Chondrocyte (in vitro differentiated cells): ENCODE measurements at places on chromosomes 4 and X. TPM values are rescaled to one million over a fixed set of nuclear protein-coding genes. Genes with fewer than 3 reads are reported as not detected.

RNF150 gene
- 12.8 to 28.7 TPM (median 14.8 TPM) in 3 replicates for total RNA-seq

GRCh38 chr4:179607003-179607402 is 2164.8 kb upstream of the AGA start:
- no peak overlapping the region for H3K27ac ChIP-seq
- no peaks in the 10 kb centered on the region for H3K27me3 ChIP-seq
- H3K4me3 ChIP-seq: no peak overlapping the region
- H3K4me1 ChIP-seq: peaks cover 6% of the 10 kb centered on the region
- no peaks in the 10 kb centered on the region for H3K36me3 ChIP-seq

- H3K36me3 ChIP-seq: no peaks in the 10 kb centered on the region
- H3K27me3 ChIP-seq: peaks cover 4% of the 10 kb centered on the region
- no peaks in the 10 kb centered on the region for H3K4me1 ChIP-seq
- no peak for DNase-seq
- H3K4me3 ChIP-seq: no peak overlapping the region
These were observed 407.1 kb downstream of the HNRNPD start for GRCh38 chr4:81966676-81967075.

GRCh38 chrX:154540897-154541535 is 5.6 kb downstream of the G6PD start:
- peak overlapping the region; percentile 16 for H3K4me3 ChIP-seq
- H3K4me1 ChIP-seq: peaks cover 45% of the 10 kb centered on the region
- H3K27me3 ChIP-seq: no peaks in the 10 kb centered on the region
- peak overlapping the region; percentile 96 for H3K27ac ChIP-seq

ZNF157 gene
- 0.15 to 0.22 TPM in 2 of 3 replicates, not detected in the other for total RNA-seq

GRCh38 chr4:140426610-140427105 is 790 bp downstream of the CLGN start:
- peak overlapping the region; percentile 82 for H3K4me3 ChIP-seq
- H3K27ac ChIP-seq: no peak overlapping the region
- H3K36me3 ChIP-seq: no peaks in the 10 kb centered on the region
- DNase-seq: no peak
- H3K4me1 ChIP-seq: peaks cover 8% of the 10 kb centered on the region
- peaks cover 25% of the 10 kb centered on the region for H3K27me3 ChIP-seq

MAGEA9B gene
- total RNA-seq: not detected in 3 replicates

SHROOM2 gene
- total RNA-seq: 3.1 to 4.4 TPM (median 4.0 TPM) in 3 replicates

- H3K27ac ChIP-seq: no peak overlapping the region
- H3K36me3 ChIP-seq: peaks cover 4% of the 10 kb centered on the region
- no peak overlapping the region for H3K4me3 ChIP-seq
These were observed 246.3 kb upstream of the GATB start for GRCh38 chr4:152007111-152007510.

CITED1 gene
- total RNA-seq: 0.68 to 0.77 TPM (median 0.77 TPM) in 3 replicates

- peaks cover 40% of the 10 kb centered on the region for H3K4me1 ChIP-seq
- H3K36me3 ChIP-seq: no peaks in the 10 kb centered on the region
- no peaks in the 10 kb centered on the region for H3K27me3 ChIP-seq
These were observed 361.2 kb downstream of the PCDH7 start for GRCh38 chr4:31081366-31081765.

DNA sequence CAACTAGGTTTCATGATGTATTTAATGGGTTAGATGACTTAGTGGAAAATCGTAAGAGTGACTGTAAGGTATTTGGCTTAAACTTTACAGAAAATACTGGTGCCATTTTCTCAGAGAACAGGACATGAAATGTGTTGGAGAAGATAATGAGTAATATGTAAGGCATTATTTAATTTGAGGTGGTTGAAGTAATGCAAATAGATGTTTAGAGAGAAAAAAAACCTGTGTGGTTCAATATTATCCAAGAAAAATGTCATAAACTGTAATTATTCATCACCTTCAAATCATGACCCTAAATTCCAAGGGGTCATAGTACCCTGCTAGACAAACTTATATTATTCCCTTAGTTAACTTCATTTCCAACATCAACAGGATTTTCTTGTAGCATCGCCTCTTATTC is 171.7 kb downstream of the EPHA5 start:
- H3K27ac ChIP-seq: no peak overlapping the region
- no peak overlapping the region for H3K4me3 ChIP-seq
- peaks cover 38% of the 10 kb centered on the region for H3K4me1 ChIP-seq
- no peaks in the 10 kb centered on the region for H3K27me3 ChIP-seq

- no peak overlapping the region for H3K4me3 ChIP-seq
- DNase-seq: no peak
- H3K27ac ChIP-seq: no peak overlapping the region
- peaks cover 3% of the 10 kb centered on the region for H3K4me1 ChIP-seq
These were observed 439.4 kb upstream of the CPEB2 start for GRCh38 chr4:14562901-14563300.

NXT2 gene
- 9.5 to 15.8 TPM (median 9.8 TPM) in 3 replicates for total RNA-seq

DNA sequence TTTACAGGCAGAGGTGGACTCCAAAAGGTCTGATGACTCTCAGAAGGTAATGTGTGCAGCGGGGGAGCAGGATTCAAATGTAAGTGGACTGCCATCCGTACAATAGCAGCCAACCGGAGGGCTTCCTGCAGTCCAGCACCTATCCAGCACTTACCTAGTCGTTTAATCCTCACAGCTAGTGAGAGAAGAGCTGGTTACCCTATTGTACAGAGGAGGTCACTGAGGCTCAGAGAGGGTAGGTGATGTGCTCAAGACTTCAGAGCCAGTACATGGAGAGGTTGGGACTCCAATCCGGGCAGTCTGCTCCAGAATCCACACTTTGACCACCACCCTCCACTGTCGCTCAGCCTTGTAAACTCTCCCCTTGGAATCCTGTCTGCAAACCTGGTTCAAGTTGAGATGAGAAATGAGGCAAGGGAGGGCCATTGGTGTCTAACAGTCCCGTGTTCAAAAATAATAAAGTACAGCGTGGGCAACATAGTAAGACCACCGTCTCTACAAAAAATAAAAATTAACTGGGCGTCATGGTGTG is 22.5 kb upstream of the JAKMIP1 start:
- no peaks in the 10 kb centered on the region for H3K4me1 ChIP-seq
- peaks cover 53% of the 10 kb centered on the region for H3K27me3 ChIP-seq
- H3K4me3 ChIP-seq: no peak overlapping the region
- no peak for DNase-seq
- no peaks in the 10 kb centered on the region for H3K36me3 ChIP-seq

DNA sequence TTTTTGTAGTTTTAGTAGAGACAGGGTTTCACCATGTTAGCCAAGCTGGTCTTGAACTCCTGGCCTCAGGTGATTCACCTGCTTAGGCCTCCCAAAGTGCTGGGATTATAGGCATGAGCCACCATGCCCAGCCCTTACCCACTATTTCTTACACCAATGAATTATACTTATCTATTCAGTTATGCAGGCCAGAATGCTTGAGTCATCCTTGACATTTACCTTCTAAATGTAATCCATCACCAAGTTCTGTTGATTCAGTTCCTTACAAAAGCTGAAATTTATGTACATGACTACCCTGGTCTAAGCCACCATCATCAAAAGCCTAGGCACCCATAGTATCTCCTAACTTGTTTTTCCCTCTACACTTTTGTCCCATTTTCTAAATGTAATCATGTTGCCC is 585.7 kb downstream of the IL15 start:
- no peak overlapping the region for H3K27ac ChIP-seq
- no peaks in the 10 kb centered on the region for H3K27me3 ChIP-seq
- H3K4me3 ChIP-seq: no peak overlapping the region
- DNase-seq: no peak
- H3K36me3 ChIP-seq: peaks cover 7% of the 10 kb centered on the region

DNA sequence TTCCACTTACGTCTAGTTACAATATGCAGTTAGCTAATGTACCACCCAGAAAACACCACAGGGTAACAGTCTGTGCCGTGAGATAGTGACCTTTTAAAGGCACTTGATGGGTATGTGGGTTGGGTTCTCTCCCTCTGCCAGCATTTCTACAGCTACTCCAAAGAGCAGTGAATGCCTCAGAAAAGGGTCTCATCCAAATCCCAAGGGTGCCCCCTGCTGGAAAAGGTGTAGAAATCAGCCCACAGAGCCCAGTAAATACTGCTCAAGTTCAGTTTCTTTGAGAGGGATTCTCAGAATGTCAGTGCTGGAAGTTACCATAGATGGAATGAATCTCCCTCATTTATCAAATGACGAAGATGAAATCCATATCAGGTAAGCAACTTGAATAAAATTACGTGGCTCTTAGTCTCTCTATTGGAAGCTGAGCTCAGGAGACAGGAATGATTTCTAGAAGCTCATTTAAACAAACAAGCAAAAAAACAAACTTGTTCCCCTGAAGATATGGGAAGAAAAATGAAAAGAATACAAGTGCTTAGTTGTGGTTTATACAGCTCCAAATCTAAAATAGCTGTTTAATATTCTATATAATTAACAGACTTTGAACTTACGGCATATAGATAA is 9.5 kb downstream of the RNF175 start:
- peaks cover 2% of the 10 kb centered on the region for H3K27me3 ChIP-seq
- peaks cover 25% of the 10 kb centered on the region for H3K4me1 ChIP-seq
- no peaks in the 10 kb centered on the region for H3K36me3 ChIP-seq

PCDH7 gene
- 70.3 to 141 TPM (median 72.3 TPM) in 3 replicates for total RNA-seq

GRCh38 chr4:55752810-55753209 is 66.8 kb upstream of the EXOC1L start:
- H3K36me3 ChIP-seq: no peaks in the 10 kb centered on the region
- peaks cover under 1% of the 10 kb centered on the region for H3K27me3 ChIP-seq
- no peak overlapping the region for H3K4me3 ChIP-seq
- no peak overlapping the region for H3K27ac ChIP-seq
